ENCODE measurements at places on chromosomes 5 and 9.

DNA sequence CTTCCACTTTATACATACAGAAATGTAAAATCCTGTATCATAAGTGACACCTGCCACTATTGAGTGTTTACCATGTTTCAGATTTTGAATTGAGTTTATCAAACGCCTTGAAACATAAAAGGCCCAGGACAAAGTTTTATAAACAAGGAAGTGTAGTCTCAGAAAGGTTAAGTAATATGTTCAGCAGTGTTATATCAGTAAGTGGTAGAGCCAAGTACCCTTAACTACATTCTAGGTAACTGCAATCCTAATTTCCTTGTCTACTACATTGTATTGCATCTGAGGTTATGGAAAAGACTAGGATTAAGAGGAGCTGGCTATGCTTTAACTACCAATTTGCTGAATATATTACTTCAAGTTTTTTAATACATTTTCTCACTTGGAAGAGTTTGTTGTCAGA lies 641.6 kb downstream of the LRRC70 start:
- DNase-seq = no peak

DNA sequence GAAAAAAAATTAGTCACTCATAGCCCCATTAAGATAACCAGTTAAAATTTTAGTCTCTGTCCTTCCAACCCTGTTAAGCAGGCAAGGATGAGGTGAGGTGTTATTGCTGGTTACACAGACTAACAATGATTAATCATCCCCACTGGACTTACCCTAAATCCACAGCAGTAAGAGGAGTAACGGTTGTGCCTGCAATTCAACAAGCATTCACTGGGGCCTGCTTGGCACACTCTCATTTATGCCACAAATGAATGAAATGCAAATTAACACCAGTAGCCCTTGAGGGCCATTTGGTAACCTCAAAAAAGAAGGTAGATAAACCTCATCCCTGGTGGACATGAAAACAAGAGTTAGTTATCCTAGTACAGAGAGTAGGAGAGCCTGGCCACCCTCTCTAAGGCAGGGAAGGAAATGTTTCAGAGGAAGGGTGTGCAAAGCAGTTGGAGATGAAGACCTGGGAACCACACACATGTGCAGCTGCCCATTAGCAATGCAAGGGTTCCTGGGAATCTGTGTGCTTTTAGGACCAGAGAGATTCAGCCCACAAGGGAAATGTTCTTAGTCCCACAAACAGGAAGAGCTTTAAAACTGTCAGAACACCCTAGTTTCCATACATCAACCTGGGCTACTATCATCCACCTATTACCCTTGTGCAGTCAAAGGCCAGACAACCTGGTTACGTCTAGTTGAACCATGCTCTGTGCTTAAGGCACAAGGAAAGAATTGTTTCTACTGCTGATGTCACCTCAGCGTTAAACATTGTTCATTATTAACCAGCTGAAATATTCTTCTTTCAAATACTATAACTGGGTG lies 7.7 kb downstream of the LHFPL2 start:
- DNase-seq = no peak

GRCh38 chr9:120388003-120388855 lies 191.7 kb downstream of the CDK5RAP2 start:
- DNase-seq = no peak

DNA sequence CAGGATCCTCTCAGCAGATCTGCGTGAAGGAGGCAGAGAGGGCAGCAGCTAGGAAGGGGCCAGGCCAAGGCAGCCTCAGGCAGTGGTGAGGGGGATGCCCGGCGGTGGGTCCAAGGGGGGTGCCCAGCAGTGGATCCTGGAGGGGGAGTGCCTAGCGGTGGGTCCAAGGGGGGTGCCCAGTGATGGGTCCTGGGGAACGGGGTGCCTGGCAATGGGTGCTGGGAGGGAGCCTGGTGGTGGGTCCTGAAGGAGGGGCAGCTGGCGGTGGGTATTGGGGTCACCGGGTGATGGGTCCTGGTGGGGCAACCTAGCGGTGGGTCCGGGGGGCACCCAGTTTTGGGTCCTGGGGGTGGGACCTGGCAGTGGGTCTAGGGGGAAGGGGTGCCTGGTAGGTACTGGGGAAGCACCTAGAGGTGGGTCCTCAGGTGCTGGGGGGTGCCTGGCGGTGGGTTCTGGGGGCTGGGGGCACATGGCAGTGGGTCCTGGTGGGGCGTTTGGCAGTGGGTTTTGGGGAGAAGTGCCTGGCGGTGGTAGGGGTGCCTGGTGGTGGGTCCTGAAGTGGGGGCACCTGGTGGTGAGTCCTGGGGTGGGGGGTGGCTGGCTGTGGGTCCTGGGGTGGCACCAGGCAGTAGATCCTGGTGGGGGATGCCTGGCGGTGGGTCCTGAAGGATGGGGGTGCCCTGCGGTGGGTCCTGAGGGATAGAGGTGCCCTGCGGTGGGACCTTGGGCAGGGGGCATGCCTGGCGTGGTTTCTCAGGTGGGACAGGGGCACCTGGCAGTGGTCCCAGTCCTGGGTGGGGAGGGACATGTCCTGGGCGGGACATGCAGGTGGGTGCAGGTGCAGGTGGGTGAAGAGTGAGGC lies 1.9 kb downstream of the LRRC14B start:
- DNase-seq = no peak

- no peak for DNase-seq
Measured at GRCh38 chr9:36713515-36714490, 141.1 kb downstream of the MELK start.

DNA sequence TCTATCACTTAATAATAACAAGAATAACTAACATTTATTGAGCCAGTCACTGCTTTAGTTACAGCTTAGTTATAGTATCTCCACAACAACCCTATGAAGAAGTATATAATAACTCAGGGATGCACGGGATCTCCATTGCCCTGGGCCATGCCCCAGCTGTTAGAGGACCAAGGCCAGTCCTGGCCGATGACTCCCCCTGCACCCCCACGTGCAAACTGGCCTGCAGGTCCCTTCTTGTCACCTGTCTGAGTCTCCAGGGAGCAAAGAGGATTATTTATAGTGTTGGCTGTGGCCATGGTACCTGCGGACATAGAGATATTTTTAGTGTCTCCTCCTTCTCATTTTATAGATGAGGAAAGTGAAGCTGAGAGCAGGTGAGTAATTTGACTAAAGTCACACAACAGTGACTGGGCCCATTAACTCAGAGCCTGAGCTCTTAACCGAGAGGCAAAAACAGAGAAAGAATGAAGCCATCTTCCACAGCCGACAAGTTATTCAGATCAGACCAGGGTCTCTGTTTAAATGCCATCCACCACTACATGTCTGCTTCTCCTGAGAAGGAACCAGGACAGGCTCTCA lies 94.4 kb downstream of the TMEM215 start:
- DNase-seq = no peak

DNA sequence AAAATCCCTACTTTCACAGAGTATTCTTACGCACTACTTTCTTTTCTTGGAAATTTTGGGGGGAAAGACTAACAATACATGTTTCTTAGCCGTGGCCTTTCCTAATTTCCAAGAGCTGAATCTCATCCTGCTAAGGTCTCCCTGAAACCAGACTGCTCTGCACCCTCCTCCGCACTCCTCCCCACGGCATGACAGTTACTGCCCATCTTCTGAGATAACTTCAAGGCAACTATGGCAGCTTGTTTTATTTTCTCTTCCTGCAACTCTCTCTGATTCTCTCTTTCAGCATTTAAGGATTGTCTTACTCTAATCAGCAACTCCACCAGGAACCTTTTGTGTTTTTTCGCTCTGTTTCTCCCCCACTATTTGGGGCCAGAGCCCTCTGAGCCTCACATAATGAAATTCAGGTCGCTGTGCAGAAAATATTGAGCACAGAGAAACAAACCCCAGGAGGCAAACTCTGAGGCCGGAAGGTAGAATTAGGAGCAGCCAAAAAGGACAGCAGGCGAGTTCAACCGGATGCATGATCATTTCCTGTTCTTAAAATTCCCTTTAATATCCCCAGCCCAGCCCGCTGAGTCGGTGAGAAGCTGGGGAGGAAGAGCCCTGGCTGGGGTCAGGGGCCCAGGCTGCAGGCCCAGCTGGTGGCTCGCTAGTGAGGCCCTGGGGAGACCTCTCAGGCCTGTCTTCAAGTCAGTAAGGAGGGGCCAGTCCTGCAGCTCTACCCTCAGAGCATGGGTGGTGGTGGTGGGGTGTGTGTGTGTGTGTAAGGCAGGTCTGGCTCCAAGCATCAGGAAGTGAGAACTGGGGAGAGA lies 213.6 kb upstream of the S1PR3 start:
- DNase-seq = no peak

- DNase-seq = no peak
Measured at GRCh38 chr5:39080597-39081204, 6.5 kb upstream of the RICTOR start.

DNA sequence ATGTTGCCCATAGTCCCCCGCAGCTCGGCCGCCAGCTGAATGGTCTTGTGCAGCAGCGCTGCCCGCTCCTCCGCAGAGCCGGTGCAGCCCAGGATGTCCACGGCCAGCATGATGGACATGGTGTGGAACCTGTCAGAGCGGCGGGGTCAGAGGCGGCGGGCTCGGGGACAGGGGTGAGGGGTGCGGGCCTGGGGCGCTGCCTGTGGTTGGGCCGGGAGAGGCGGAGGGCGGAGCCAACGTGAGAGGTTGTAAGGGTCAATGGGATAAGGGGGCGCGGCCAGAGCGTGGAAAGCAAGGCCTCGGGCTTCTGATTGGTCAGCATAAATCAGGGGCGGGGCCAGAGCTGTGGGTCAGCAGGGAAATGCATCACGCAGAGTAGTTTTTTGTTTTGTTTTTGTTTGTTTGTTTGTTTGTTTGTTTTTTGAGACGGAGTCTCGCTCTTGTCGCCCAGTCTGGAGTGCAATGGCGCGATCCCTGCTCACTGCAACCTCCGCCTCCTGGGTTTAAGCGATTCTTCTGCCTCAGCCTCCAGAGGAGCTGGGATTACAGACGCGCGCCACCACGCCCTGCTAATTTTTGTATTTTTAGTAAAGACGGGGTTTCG lies 6.8 kb upstream of the TOR2A start:
- DNase-seq = no peak

GRCh38 chr9:117687532-117687931 lies 16.7 kb upstream of the TLR4 start:
- no peak for DNase-seq

DNA sequence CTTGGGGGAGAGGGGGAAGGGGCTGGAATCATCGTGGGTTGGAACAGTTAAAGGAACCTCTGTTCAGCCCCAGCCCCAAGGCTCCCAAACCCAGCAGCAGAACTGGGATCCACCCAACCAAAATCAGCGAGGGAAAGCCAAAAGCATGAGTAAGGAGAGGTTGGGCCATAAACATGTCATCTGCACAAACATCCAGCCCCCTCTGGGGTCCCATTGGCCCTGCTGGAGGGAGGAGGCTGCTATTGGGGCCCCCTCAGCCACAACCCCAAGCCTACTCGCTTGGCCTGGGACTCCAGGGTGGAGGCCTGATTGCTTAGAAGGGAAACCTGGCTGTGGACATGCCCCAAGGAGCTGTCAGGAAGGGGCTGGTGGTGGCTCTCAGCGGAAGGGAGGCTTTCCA lies 154.9 kb downstream of the FGF18 start:
- no peak for DNase-seq

Measured in NCI-H1092 (cell line).